ENCODE measurements at places on chromosomes 3 and 15.

DNA sequence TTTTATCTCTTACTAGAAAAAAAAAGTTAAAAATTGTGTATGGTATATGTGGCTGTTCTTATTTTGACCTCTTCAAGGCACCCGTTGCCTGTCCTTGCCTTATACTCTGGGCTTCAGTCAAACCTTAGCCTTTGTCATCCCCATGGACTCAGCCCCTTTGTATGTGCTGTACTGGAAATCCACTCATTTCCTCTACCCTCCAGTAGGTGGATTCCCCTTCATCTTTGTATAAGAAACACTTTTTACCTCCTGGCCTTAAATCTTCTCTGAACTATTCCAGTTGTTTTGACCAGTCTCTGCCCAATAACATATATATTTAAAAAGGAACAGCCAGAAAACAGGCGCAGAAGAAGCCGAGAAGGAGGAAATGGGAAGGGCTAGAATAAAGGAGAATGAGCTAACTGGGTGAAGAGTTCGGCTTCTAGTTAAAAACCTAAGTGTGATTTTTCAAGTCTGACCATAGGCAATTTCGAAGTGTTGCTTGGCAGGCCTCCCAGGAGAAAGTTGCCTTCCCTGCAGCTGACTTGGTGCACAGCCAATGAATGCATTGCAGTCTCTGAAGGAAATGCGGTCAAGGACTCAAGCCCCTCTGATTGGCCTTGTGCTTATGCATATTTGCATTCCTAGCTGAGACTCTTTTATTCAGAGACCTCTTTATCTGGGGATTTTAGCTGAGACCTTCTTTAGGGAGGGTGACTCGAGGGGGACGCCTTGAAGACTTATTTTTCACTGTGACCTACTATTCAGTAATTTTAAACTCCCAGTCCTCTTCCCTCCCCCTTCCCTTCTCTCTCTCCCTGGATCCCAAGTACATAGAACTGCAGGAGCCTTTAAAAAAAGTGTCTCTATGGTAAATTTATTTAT is 277.4 kb downstream of the ROBO1 start:
- DNase-seq: no peak

DNA sequence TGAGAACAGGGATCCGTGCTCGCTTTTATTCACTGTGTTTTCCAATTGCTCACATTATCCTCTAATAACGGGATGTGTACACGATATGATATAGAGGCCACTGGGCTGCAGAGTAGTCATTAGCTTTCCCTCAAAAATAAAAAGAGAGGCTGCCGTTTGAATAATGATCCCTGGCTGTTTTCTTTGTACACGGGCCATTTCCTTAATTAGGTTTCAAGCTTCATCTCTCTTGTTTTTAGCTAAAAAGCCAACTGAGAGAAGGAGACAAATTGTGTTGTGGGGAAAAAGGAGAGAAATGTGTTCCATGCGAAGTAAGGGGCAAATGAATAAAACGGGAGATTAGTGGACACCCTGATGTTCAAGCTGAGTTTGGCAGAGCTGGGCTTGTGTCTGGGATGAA is 174.2 kb downstream of the CACNA2D3 start:
- DNase-seq: no peak

DNA sequence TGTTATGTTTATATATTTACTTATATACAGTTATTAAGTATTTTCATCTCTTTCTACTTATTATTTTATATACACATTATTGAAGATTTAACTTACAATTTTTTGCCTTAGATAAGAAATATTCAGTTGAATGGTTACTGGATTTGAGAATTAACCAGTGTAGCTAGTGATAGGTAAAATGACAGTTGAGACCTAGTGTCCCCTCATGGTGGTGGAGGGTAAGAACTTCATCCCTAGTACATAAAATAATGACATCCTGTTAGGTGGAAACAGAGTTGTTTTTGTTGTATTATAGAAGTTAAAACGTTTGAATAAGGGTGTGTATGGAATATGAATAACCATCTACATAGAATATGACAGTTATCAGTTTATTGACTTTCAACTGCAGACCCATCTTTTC is 1152.4 kb upstream of the ALCAM start:
- no peak for DNase-seq

DNA sequence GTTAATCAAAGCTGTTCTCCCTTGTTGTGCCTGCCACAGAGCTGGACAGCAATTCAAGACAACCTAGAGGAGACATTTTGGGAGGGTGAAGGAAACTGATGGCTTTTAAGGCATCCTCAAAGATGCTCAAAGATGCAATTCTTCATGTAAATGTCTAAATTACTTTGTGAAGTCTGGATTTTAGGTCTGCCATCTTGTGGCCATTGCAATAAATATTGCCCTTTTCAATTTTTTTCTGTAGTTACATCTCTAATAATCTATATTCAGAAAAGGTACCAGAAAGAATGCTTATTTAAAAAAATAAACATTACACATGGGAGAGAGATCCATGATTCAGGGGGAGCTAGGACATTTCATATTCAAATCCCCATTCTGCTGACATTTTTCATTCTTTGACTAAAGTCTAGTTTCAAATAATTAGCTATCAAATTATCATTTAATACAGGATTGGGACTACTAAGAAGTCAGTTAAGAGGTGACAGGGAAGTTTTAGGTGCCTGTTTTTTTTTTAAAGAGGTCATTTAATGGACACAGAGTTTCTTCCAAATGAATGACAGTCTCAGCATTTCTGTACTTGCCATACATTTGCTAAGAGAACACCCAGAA is 259.8 kb upstream of the WNT5A start:
- no peak for DNase-seq

Data from DMS79 treated with DMSO at 0.1 percent for 48 hours (cell line).